ENCODE measurements at places on chromosomes 2 and 18. TPM values are rescaled to one million over a fixed set of nuclear protein-coding genes. Genes with fewer than 3 reads are reported as not detected.

EIF5B gene
- total RNA-seq, result 19.0 TPM

IL1F10 gene
- not detected for total RNA-seq

SULT1C2 gene
- not detected for total RNA-seq

CNDP1 gene
- not detected for total RNA-seq

M1AP gene
- total RNA-seq, result not detected

KCNE4 gene
- 13.4 TPM for total RNA-seq

SNRNP200 gene
- 39.7 TPM for total RNA-seq

XPO1 gene
- total RNA-seq, result 224 TPM

REL gene
- 6.4 TPM for total RNA-seq

UGT1A10 gene
- total RNA-seq, result not detected

MYOM1 gene
- 0.86 TPM for total RNA-seq

MDH1B gene
- 1.3 TPM for total RNA-seq

All from fibroblast of villous mesenchyme (primary cell).